ENCODE measurements at places on chromosomes 1 and 21. TPM values are rescaled to one million over a fixed set of nuclear protein-coding genes. Genes with fewer than 3 reads are reported as not detected.

Gene S100A9
- 4.3 TPM for total RNA-seq

Gene TDRD5
- total RNA-seq = not detected

Gene ORC1
- total RNA-seq = 17.6 TPM

Gene NR5A2
- total RNA-seq = 1.8 TPM

Gene PLEKHG5
- total RNA-seq = 11.3 TPM

Gene OR2T29
- total RNA-seq = not detected

Gene TSSK3
- 3.9 TPM for total RNA-seq

Gene EPHA2
- 65.8 TPM for total RNA-seq

Gene NEGR1
- total RNA-seq = 0.44 TPM

Gene EVA1B
- 12.4 TPM for total RNA-seq

GRCh38 chr1:241985787-241986186 lies 13.1 kb downstream of the MAP1LC3C start:
- H3K4me1 ChIP-seq = peaks cover 11% of the 10 kb centered on the region
- H3K36me3 ChIP-seq = no peaks in the 10 kb centered on the region
- DNase-seq = no peak
- no peaks in the 10 kb centered on the region for H3K27me3 ChIP-seq
- H3K4me3 ChIP-seq = no peak overlapping the region

DNA sequence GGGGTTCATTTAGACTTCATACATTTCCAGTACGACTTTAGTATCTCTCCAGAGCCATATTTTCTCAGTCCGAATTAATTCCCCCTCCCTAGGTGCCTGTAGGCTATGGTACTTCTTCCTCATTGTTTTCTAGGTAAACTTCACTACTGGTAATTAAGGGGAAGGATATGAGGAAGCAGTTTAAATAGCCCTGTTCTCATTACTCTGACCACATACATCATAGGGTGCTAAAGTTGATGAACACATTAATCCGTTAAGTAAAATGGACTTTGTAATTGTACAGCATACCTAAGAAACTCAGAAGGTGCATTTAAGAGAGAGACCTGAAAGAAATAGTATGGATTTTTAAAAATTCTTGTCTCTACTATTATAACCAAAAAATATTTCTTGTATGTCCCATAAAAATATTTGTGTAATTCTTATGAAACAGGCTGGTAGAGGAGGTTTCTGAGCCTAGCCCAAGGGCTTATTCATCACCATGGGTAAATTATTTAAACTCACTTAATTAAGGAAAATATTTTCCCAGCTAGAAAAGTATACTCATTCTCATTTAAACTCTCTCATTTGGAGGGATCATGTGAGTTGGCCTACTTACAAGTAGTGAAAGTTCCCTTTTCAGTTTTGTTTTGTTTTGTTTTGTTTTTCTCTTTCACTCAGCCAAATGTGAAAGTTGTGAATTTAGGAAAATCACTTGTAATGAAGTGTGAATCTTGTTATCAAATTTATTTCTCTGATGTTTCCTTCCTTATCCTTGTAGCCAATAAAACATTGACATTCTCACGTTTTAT lies 2.0 kb downstream of the PRMT6 start:
- peak overlapping the region; percentile 84 for H3K4me3 ChIP-seq
- no peak for DNase-seq
- H3K27ac ChIP-seq = no peak overlapping the region
- H3K36me3 ChIP-seq = 0 out of 2 replicates have a peak, but pooled peaks cover 4% of the 10 kb centered on the region
- no peaks in the 10 kb centered on the region for H3K27me3 ChIP-seq

DNA sequence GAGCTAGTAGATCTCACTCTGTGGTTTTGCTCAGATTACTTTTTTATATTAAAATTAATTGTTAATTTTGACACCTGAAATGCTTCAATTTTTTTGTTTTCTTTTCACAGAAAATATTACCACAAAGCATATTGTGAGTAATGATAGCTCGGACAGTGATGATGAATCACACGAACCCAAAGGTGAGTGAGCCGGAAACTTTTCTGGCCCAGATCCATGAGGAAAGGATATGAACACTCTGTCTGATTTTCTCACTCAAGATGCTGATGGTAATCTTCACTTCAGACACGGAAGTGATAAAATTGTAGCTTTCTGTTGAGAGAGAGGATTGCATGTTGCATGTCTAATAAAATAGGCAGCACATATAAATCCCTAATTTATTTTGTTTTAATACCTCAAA lies 121.8 kb downstream of the PLA2G4A start:
- no peaks in the 10 kb centered on the region for H3K27me3 ChIP-seq
- no peak overlapping the region for H3K27ac ChIP-seq
- H3K36me3 ChIP-seq = no peaks in the 10 kb centered on the region
- peak; percentile 57 for DNase-seq
- no peak overlapping the region for H3K4me3 ChIP-seq

DNA sequence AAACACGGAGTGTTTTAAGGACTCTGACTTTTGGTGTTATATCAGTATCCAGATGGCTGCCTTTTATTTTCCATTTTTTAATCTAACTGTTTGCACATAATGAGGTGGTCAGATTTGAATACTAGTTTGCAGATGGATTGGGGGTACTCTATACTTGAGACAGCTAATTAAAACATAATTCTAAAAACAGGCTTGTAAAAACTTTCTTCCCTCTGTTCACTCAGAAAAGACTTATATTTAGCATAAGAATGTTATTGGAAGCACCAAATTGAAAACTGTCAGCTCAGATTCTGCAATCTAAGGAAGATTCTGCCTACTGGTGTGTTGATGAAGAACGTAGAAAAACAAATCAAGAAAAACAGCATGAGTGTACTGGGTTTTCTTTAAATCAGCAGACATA lies 44.0 kb upstream of the NRIP1 start:
- no peak overlapping the region for H3K27ac ChIP-seq
- no peak overlapping the region for H3K4me3 ChIP-seq
- no peaks in the 10 kb centered on the region for H3K4me1 ChIP-seq
- H3K36me3 ChIP-seq = no peaks in the 10 kb centered on the region

DNA sequence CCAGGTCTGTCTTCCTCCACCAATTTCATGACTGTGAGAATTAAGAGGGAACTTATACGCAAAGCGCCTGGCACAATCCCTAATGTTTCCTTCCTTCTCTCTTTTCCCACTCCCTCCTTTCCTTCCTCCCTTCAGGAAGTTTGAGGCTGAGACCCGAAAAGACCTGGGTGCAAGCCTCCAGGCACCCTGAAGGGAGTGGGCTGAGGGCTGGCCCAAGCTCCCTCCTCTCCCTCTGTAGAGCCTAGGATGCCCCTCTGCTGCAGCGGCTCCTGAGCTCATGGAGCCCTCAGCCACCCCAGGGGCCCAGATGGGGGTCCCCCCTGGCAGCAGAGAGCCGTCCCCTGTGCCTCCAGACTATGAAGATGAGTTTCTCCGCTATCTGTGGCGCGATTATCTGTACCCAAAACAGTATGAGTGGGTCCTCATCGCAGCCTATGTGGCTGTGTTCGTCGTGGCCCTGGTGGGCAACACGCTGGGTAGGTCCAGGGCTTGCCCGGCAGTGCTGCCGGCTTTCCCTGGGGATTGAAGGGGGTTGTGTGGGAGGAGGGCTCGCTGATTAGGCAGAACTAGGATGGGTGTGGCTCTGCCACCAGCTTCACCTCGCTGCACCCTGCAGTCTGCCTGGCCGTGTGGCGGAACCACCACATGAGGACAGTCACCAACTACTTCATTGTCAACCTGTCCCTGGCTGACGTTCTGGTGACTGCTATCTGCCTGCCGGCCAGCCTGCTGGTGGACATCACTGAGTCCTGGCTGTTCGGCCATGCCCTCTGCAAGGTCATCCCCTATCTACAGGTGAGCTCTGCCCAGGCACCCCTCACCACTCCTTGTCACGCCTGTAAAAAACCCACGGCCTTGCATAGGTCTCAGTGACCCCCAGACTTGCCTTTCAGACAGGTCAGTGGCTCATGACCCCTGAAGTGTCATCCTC lies 1.7 kb downstream of the HCRTR1 start:
- H3K4me1 ChIP-seq = no peaks in the 10 kb centered on the region
- no peak overlapping the region for H3K4me3 ChIP-seq
- no peak overlapping the region for H3K27ac ChIP-seq
- no peaks in the 10 kb centered on the region for H3K27me3 ChIP-seq

DNA sequence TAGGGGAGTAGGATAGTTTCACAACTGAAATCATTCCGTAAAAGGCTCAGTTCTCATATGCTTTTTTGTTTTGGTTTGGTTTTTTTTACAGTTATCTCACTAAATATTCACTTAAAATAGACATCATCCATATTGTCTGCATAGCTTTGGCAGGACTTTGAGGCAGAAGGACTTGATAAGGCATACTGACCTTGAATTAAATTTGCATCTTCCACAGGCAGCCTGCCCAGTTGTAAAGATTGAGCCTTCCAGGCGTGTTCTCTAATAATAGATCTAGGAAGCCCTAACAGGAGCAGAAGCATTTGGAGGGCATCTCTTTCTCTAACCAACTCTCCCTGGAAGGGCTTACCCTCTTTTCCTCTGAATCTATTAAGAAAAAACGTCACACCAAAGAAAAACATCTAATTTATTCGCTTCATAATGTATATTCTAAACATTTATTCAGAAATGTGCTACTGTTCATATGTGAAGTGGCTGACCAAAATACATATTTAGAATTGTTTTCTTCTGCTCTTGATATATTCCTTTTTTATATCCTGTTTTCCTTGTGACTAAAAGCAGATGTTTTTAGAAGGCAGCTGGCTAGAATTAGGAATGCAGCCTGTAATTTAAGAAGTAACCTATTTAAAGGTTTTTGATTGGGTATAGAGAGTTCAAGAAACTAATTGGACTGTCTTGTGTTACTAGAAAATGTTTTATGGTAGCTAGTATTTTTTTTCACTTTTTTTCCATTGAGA lies 20.2 kb downstream of the DESI2 start:
- H3K27me3 ChIP-seq = no peaks in the 10 kb centered on the region
- H3K4me3 ChIP-seq = no peak overlapping the region
- H3K27ac ChIP-seq = no peak overlapping the region

DNA sequence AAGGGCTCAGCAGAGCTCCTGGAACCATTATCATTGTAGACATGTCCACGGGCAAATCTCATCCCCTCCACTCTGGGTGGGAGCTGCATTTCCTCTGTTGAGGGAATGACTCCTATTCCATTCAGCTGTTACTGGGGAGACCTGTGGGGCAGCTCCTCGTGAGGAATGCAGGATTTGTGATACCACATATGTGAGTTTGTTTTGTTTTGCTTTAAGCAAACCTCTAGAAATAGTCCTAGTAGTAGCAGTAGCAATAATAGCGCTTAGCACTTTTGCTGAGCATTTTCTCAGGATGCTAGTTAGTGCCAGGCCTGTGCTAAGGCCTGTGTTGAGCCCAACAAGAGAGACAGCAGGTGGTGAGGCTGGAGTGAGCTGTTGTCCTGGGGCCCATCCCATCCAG lies 10.8 kb downstream of the OLIG1 start:
- peaks cover 19% of the 10 kb centered on the region for H3K27me3 ChIP-seq
- H3K36me3 ChIP-seq = no peaks in the 10 kb centered on the region
- H3K4me3 ChIP-seq = no peak overlapping the region
- H3K4me1 ChIP-seq = no peaks in the 10 kb centered on the region
- DNase-seq = no peak

DNA sequence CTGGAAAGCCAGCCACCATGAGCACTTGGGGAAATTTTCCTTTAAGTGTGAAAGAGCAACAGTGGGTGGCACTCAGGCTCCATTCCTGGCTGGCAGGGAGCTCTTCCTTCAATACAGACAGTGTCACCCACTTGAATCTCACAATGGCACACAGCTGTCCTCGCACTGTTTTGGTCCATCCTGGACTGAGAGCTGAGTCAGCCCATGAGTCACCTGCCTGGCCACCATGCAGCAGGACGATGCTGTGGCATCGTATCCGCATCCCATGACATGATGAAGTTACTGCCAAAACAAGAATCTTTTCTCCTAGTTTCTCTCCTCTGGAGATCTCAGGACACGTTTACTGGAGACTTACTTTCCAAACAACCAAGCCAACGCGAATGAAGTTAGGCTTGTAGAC lies 6.0 kb downstream of the TMPRSS2 start:
- no peaks in the 10 kb centered on the region for H3K4me1 ChIP-seq
- peak; percentile 25 for DNase-seq
- no peak overlapping the region for H3K4me3 ChIP-seq
- no peaks in the 10 kb centered on the region for H3K27me3 ChIP-seq

- DNase-seq = no peak
- no peak overlapping the region for H3K4me3 ChIP-seq
- H3K4me1 ChIP-seq = no peaks in the 10 kb centered on the region
- no peaks in the 10 kb centered on the region for H3K36me3 ChIP-seq
- H3K27ac ChIP-seq = no peak overlapping the region
- H3K27me3 ChIP-seq = no peaks in the 10 kb centered on the region
Measured at GRCh38 chr1:175126347-175126746, 58.7 kb downstream of the TNN start.

GRCh38 chr1:208189183-208189582 lies 55.0 kb downstream of the PLXNA2 start:
- no peaks in the 10 kb centered on the region for H3K36me3 ChIP-seq
- H3K27me3 ChIP-seq = no peaks in the 10 kb centered on the region
- H3K4me3 ChIP-seq = no peak overlapping the region
- H3K27ac ChIP-seq = no peak overlapping the region

DNA sequence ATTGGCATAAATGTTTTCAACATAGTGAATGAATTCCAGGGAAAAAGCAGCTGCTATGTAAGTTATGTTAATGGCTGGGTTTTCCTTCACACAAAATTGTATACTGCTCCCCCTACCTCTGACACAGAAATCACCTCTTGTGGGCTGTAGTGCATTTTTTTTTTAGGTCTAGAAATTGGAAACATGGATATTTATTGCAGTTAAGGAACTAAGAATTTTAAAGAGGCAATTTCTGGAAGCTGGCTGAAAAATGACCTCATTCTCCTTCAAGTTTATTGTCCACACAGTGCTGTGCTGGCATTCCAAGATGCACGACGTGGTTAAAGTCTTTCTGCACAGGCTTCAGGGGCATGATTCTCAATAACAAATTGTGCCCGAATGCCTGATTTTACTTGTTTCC lies 1424.2 kb downstream of the MRPL39 start:
- H3K27ac ChIP-seq = no peak overlapping the region
- no peak for DNase-seq
- H3K27me3 ChIP-seq = no peaks in the 10 kb centered on the region
- H3K36me3 ChIP-seq = no peaks in the 10 kb centered on the region
- no peak overlapping the region for H3K4me3 ChIP-seq

GRCh38 chr1:207282058-207282457 lies 39.4 kb upstream of the CD55 start:
- peak; percentile 66 for DNase-seq
- H3K36me3 ChIP-seq = no peaks in the 10 kb centered on the region
- no peaks in the 10 kb centered on the region for H3K27me3 ChIP-seq
- H3K4me1 ChIP-seq = peaks cover 28% of the 10 kb centered on the region
- H3K4me3 ChIP-seq = no peak overlapping the region
- H3K27ac ChIP-seq = peak overlapping the region; percentile 60

GRCh38 chr1:92504291-92505014 lies 17.7 kb upstream of the GFI1 start:
- 0 out of 2 replicates have a peak, but pooled peaks cover 5% of the 10 kb centered on the region for H3K4me1 ChIP-seq
- H3K36me3 ChIP-seq = no peaks in the 10 kb centered on the region

DNA sequence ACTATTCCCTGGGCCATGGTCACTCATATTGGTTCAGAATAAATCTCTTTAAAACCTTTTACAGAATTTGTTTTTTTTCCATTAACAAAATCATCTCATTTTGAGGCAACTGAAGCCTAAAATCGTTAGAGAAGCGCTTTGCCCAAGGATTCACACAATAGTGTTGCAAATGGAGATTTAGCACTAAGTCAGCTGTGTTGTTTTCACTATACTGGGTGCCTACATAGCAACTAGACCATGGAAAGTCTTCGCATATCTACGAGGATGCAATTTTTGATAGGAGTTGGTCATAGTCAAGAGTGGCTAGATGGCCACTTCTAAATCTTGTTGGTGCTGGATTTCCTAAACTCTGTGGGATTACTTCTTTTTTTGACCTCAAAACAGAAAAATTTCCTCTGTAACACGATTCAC lies 530 bp upstream of the TIPRL start:
- DNase-seq = no peak
- H3K36me3 ChIP-seq = no peaks in the 10 kb centered on the region
- H3K4me1 ChIP-seq = peaks cover 40% of the 10 kb centered on the region
- H3K4me3 ChIP-seq = peak overlapping the region; percentile 87
